ENCODE measurements at places on chromosomes 16 and 17. TPM values are rescaled to one million over a fixed set of nuclear protein-coding genes. Genes with fewer than 3 reads are reported as not detected.

GRCh38 chr17:51189628-51190027, 23.4 kb downstream of the NME2 start:
- no peak for DNase-seq

GRCh38 chr17:65544672-65545071, 16.8 kb downstream of the AXIN2 start:
- no peak for DNase-seq

DNA sequence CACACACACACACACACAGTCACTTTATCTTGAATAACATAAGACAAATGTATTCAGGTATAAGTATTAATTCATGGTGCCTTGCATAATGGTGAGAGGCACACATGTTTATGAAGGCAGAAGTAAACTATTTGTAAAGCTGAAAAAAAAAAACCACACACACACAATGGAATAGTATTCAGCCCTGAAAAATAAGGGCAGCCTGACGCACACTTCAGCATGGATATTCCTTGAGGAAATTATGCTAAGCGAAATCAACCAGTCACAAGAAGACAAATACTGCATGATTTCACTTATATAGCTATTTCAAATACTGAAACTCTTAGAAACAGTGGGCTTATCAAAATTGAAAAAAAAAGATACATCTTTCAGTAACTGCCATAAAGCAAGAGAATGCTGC, 200.2 kb upstream of the RBFOX1 start:
- DNase-seq, result no peak

- DNase-seq, result no peak
Observed at GRCh38 chr17:49241692-49242397, 11.3 kb upstream of the PHOSPHO1 start.

- DNase-seq, result no peak
Observed at GRCh38 chr16:82470016-82470415, 156.8 kb upstream of the CDH13 start.

The OSBPL7 gene
- 9.1 TPM for total RNA-seq
